Activated CD4-positive, alpha-beta T cell treated with anti-CD3 and anti-CD28 coated beads, Interleukin-2, amount 10 ng/mL, durations not matched to agents 24 days and 14 days (primary cell): ENCODE measurements at places on chromosomes 3 and 15. TPM values are rescaled to one million over a fixed set of nuclear protein-coding genes. Genes with fewer than 3 reads are reported as not detected.

The PLCH1 gene
- 0.38 TPM in 1 of 2 replicates, not detected in the other for total RNA-seq

The NTRK3 gene
- 0.37 and 1.6 TPM in 2 replicates for total RNA-seq

The SPINK8 gene
- not detected in 2 replicates for total RNA-seq

The DZIP1L gene
- 0.09 TPM in 1 of 2 replicates, not detected in the other for total RNA-seq

The INTS14 gene
- total RNA-seq = 46.4 and 49.2 TPM in 2 replicates

The THRB gene
- total RNA-seq = not detected in 2 replicates

The BMF gene
- 8.4 and 9.1 TPM in 2 replicates for total RNA-seq

The IL1RAP gene
- 24.8 and 27.8 TPM in 2 replicates for total RNA-seq

The FBXO45 gene
- 25.5 and 25.9 TPM in 2 replicates for total RNA-seq

The ISLR gene
- total RNA-seq = not detected in 2 replicates

The LTK gene
- total RNA-seq = not detected in 2 replicates

The NAA50 gene
- 152 and 153 TPM in 2 replicates for total RNA-seq

The PLA2G4E gene
- not detected in 2 replicates for total RNA-seq

The KLF15 gene
- total RNA-seq = 0.19 and 0.28 TPM in 2 replicates

The GOLGA6B gene
- not detected in 2 replicates for total RNA-seq

The IGF2BP2 gene
- total RNA-seq = 0.64 and 0.89 TPM in 2 replicates

The CA12 gene
- 0.43 and 0.63 TPM in 2 replicates for total RNA-seq

The ANKRD63 gene
- total RNA-seq = not detected in 2 replicates

The PRICKLE2 gene
- not detected in 2 replicates for total RNA-seq

The SEMA3F gene
- 0.14 and 0.31 TPM in 2 replicates for total RNA-seq

The KNG1 gene
- not detected in 2 replicates for total RNA-seq

The ERICH6 gene
- total RNA-seq = not detected in 2 replicates

The SPATA12 gene
- total RNA-seq = not detected in 2 replicates
